NCI-H510A treated with DMSO at 0.1 percent for 48 hours (cell line): ENCODE measurements at places on chromosomes 1 and 21.

DNA sequence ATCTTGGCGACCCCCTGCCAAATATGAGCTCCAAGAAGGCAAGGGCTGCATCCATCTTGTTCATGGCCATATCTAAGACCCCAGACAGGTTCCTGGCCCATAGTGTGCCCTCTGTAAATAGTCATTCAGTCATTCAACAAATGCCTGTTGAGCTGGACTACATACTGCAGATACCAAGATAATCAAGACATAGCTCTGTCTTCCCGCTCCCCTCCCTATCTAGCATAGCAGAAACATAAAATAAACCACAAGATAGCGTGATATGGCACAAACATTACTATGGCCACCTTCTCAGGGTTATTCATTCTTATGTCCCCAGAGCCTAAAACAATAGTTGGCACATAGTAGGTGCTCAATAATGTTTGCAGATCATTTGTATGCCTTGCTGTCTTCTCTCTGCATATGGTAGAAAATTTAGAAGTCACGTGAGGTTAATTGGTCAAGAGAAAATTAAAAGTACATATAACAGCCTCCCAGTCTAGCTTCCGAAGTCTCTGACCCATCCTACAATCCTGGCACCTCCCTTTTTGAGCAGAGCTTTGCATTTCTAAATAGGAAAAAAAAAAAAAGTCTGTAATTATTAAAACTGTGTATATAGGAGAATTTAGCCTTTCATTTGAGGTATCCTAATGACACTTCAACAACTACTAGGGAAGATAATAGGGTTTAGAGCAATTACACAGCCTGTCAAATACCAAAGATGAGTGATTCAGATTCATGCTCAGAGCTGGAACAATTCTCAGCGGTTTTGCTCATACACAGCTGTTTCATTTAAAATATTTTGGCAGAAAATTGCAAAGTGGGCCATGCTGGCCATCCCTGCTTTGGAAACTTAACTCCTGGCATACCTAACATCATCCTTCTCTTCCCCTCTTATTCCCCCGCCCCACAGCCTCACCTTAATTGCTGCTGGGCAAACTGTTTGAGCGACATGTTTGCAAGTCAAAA lies 219.0 kb downstream of the KAZN start:
- no peak for DNase-seq

- no peak for DNase-seq
Measured at GRCh38 chr1:190429141-190429540, 48.5 kb downstream of the BRINP3 start.

- DNase-seq = peak; percentile 66
Measured at GRCh38 chr1:204941421-204942338, 71.0 kb downstream of the NFASC start.

- peak; percentile 98 for DNase-seq
Measured at GRCh38 chr1:181126871-181127587, 38.5 kb downstream of the IER5 start.

- DNase-seq = peak; percentile 48
Measured at GRCh38 chr1:208731981-208732821, 488.0 kb upstream of the PLXNA2 start.

GRCh38 chr1:204437796-204438570 lies 26.4 kb upstream of the PPP1R15B start:
- no peak for DNase-seq

DNA sequence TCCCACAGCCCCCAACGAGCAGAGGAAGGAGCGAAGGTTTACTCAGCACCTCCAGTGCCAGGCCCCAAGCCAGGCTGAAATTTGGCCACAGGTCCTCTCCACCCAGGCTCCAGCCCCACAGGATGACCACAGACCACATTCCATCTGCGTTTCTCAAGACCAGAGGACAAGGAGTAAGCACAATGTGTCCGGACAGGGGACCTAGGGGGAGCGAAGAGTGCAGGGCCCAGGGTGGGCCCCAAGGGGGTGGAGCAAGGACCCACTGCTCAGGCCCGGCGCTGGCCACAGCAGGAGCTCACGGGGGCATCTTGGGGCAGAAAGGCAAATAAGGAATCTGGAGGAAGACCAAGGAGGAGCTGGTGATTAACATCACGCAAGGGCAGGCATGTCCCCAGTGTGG lies 100.5 kb downstream of the NPHP4 start:
- DNase-seq = no peak

- no peak for DNase-seq
Measured at GRCh38 chr21:16900685-16901084, 612.2 kb upstream of the CXADR start.
